ENCODE measurements at places on chromosomes 12 and 14.

- DNase-seq = no peak
Measured at GRCh38 chr14:89476354-89476896, 59.4 kb upstream of the FOXN3 start.

GRCh38 chr14:100045642-100046344, 19.4 kb upstream of the EVL start:
- DNase-seq = no peak

GRCh38 chr12:65814038-65814437, 10.2 kb upstream of the HMGA2 start:
- no peak for DNase-seq

- no peak for DNase-seq
Measured at GRCh38 chr12:24360461-24360860, 411.0 kb upstream of the SOX5 start.

DNA sequence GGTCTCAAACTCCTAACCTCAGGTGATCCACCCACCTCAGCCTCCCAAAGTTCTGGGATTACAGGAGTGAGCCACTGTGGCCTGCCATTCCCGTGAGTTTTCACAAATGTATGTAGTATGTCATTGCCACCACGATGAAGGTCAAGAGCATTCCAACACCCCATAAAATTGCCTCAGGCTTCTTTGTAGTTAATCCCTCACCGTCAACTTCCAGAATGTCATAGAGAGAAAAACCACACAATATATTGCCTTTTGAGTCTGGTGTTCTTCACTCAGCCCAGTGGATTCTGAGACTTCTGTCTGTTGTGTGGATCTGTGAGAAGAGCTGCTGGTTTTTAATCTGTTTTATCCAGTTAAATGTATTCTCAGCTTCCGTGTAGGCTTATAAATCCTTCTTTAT, 12.6 kb upstream of the CFAP251 start:
- DNase-seq = no peak

DNA sequence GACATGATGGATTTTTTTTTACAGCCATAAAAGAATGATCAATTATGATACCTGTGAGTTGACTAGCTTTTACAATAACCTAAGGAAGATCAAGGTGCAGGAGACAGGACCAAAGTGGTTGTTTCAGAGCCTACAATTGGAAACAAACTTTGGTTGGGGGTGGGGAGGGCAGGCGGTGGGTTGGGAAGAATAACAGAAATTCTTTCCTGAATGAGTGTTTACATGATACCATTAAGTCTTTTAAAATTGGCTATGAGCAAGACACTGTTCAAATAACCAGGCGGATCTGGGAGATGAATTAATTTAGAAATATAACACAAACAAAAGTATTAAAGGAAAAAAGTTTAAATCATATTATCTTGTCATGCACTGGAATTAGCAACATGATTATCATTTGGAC, 7.2 kb downstream of the NFYB start:
- no peak for DNase-seq

DNA sequence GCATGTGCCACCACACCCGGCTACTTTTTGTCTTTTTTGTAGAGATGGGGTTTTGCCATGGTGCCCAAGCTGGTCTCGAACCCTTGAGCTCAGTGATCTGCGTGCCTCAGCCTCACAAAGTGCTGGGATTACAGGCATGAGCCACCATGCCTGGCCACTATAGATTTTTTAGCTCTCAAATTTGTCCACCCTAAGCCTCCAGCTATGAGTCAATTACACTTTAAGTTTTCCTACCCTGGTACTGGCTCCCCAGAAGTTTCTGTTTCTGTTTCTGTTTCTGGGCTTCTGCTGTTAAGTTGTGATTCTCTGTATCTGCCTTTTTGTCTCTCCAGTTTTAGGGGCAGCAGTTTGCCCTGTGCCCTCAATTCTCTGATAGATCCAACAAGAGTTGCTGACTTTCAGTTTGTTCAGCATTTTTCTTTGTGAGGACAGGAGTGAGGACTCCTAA, 4.4 kb upstream of the TINF2 start:
- no peak for DNase-seq

- DNase-seq = no peak
Measured at GRCh38 chr12:92493816-92494215, 209.0 kb upstream of the PLEKHG7 start.

- no peak for DNase-seq
Measured at GRCh38 chr12:65305346-65305950, 27.0 kb downstream of the MSRB3 start.

DNA sequence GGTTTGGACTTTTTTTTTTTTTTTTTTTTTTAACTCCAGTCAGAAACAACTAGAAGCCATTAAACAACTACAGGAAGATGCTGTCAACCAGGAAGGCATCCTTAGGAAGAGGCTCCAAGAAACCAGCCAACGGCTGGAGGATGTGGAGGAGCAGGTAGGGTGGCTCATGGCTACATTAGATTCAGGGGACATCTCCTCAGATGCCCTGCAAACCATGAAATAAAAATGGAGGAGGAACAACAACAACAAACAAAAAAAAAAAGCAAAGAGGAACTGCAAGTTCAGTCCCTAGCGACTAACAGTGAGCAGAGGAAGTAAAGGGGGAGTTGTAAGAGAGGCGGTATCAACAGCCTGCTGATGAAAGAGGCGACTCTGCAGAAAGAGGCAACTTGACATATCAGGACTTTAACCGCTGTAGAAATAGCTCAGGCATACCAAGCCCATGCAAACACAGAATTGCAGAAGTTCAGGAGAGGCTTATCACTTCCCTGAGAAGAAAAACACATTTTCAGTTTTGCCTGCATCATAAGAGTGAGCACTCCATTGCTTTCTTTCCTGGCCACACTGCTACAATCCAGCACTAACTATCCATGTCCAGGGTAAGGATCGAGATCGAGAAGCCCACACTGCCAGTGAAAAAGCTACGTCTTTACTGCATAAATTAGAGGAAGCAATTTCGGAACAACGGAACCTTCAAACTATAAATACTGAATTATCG, 103.5 kb upstream of the BCAT1 start:
- DNase-seq = no peak

- DNase-seq = no peak
Measured at GRCh38 chr12:93438266-93439050, 3.3 kb downstream of the UBE2N start.

- no peak for DNase-seq
Measured at GRCh38 chr12:76312315-76312714, 35.9 kb downstream of the BBS10 start.

DNA sequence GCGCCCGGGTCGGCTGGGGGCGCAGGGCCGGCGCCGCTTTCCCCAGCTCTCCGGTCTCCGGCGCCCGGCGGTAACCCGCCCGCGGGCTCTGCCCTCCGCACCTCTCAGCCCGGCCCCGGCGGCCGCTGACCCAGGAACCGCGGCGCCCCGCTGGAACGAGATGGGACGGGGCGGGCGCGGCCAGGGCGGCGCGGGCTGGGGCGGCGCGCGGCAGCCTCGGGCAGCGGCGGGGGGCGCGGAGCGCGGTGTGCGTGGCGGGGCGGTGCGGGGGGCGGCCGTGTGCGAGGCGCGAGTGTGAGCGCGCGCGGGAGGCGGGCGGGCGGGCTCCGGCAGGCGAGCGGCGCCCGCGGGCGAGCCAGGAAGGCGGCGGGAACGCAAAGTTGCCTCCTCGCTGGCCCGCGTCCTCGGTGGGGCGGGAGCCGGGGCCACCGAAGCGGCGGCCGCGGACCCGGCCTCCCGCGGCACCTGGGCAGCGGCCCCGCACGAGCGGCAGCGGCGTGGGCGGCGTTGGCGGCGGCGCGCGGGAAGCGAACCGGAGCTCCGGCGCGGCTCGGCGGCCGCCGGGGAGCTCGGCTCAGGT, 671 bp upstream of the DIO3 start:
- DNase-seq = no peak

- no peak for DNase-seq
Measured at GRCh38 chr12:110351119-110351518, 52.4 kb downstream of the ANAPC7 start.

DNA sequence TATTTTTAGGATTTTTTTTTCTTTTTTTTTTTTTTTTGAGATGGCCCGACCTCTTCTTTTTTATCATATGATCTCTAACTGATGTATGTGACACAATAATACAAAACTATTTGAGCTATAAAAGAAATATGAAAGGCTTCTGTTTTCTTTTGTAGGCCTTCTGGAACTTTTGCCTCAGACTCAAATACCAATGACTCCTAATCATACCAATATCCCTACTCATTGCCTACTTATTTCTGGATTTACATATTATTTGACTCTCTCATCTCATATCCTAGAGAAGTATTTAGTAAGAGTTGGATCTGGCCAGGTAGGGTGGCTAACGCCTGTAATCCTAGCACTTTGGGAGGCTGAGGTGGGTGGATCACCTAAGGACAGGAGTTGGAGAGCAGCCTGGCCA, 12.7 kb upstream of the WDR89 start:
- DNase-seq = no peak

- DNase-seq = no peak
Measured at GRCh38 chr12:53389702-53390101, 9.7 kb downstream of the SP1 start.

DNA sequence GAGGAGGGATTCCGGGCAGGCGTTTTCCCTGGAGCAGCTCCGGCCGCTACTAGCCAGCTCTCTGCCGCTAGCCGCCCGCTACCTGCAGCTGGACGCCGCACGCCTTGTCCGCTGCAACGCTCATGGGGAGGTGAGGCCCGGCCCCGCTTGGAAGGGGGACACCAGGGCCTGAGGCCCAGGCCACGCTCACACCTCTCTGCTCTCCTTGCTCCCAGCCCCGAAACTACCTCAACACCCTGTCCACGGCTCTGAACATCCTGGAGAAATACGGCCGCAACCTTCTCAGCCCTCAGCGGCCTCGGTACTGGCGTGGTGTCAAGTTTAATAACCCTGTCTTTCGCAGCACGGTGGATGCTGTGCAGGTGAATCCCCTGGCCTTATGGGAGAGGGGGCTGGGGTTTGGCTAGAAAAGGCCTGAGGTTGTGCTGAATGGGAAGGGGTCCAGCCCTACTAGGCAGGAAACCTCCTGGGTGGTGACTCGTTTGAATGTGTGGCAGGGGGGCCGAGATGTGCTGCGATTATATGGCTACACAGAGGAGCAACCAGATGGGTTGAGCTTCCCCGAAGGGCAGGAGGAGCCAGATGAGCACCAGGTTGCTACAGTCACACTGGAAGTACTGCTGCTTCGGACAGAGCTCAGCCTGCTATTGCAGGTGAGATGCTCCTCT, 597 bp downstream of the RNF31 start:
- no peak for DNase-seq

DNA sequence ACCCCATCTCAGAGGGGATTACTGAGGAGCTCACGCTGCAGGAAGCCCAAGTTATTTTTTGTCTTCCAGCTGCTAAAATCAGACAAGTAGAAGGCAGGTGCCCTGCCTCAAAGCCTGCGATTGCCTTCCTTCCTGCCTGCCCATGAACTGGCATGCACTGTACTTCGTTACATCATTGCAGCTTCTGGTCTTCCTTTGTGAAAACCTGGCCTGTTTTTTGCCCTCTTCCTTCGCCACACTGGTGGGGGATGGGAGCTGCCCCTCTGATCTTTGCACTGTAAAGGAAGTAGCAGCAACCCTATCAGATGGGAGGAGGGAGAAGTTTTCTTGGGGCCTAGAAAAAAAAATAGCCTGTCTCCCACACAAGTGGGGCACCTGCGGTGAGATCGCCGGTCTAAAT, 1098.7 kb downstream of the BCL11B start:
- DNase-seq = no peak

DNA sequence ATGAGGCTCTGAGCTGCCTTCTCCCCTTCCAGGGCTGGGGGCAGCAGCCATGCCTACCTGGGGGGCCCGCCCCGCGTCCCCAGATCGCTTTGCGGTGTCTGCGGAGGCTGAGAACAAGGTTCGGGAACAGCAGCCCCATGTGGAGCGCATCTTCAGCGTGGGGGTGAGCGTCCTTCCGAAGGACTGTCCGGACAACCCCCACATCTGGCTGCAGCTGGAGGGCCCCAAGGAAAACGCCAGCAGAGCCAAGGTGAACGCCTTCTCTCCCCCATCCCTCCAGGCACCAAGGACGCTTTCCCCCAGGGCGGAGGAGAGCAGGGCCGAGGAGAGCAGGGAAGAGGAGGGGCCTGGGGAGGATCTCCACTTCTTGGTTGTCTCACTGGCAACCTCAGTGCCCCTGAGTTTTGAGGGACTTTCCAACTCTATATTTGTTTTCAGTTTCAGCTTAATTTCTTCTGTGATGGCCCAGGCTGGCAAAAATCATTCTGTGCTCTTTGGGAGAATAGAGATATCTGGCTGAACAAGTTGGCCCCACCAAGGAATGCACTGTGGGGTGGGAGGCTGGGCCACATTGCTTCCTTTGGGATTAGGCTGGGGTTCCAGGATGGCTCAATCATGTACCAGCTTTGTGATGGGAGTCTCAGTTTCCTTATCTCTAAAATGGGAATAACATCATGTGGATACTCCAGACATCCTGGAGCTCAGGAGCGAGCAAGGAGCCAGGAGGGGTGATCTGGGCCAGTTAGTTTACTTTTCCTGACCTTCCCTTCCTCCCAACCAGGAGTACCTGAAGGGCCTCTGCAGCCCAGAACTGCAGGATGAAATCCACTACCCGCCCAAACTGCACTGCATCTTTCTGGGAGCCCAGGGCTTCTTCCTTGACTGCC, 1.2 kb downstream of the KHNYN start:
- no peak for DNase-seq

DNA sequence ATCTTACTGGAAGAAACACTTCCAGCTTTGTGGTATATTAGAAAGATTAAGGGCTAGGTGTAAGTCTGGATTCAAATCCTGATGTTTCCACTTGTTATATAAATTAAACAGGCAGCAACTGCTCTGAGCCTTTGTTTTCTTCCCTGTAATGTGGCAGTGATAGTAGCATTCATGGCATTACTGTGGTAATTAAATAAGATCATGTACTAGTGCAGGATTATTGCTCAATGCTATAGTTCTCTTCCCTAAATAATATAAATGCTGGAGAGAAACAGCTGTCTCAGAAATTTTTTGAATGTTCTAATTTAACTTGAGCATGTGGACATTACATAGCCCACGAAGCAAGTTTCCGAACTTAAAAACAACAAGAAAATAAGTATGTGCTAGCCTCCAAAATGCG, 5.4 kb downstream of the TMEM117 start:
- no peak for DNase-seq

DNA sequence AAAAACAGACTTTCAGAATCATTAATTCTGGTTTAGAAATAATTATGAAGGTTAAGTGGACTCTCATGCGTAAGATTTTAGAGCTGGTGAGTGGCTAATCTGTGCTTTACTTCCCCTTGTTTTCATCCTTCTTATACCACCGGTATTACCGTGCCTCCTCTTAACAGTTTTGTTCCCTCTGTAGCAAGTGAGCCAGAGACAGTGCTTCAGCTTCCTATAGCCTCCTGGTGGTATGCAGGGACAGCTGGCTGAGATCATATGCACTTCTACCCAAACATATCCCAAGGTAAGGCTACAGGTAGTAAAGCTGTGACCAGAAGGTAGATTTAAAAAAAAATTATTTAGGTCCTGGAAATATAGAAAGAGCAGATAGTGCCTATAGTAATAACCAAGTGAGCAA, 55.2 kb downstream of the PDE3A start:
- no peak for DNase-seq

DNA sequence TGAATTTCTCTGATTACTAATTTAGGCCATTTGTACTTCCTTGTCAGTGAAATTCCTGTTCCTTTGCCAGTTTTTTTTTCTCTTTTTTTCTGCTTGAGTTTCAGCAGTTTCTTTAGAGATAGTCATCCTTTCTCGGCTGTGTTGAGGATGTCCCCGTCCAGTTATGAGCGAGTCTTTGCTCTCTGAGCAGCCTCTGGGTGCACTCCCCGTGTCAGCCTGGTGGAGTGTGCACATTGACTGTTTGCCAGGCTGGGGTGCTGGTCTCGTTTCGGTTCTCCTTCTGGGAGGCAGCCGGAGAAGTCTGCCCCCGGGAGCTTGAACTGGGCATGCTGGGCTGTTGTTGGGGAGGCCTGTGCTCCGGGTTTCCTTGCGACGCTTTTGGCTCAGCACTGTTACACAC, 3.0 kb downstream of the PACS2 start:
- no peak for DNase-seq

GRCh38 chr12:57724936-57725740, 13.4 kb downstream of the AGAP2 start:
- DNase-seq = no peak
